ENCODE measurements at places on chromosomes 13 and 19. TPM values are rescaled to one million over a fixed set of nuclear protein-coding genes. Genes with fewer than 3 reads are reported as not detected.

The NCAN gene
- not detected for total RNA-seq

The MIER2 gene
- 4.1 TPM for total RNA-seq

The SKA3 gene
- 0.79 TPM for total RNA-seq

The SLC5A5 gene
- total RNA-seq = not detected

The SLAIN1 gene
- total RNA-seq = 5.5 TPM

The LILRA2 gene
- total RNA-seq = 1.4 TPM

The SH3GL1 gene
- 25.1 TPM for total RNA-seq

The OR7D2 gene
- total RNA-seq = 0.09 TPM

The PSG3 gene
- total RNA-seq = not detected

The FBXW9 gene
- total RNA-seq = 2.6 TPM

The S1PR5 gene
- total RNA-seq = 0.21 TPM

The RASL11A gene
- total RNA-seq = 7.0 TPM

DNA sequence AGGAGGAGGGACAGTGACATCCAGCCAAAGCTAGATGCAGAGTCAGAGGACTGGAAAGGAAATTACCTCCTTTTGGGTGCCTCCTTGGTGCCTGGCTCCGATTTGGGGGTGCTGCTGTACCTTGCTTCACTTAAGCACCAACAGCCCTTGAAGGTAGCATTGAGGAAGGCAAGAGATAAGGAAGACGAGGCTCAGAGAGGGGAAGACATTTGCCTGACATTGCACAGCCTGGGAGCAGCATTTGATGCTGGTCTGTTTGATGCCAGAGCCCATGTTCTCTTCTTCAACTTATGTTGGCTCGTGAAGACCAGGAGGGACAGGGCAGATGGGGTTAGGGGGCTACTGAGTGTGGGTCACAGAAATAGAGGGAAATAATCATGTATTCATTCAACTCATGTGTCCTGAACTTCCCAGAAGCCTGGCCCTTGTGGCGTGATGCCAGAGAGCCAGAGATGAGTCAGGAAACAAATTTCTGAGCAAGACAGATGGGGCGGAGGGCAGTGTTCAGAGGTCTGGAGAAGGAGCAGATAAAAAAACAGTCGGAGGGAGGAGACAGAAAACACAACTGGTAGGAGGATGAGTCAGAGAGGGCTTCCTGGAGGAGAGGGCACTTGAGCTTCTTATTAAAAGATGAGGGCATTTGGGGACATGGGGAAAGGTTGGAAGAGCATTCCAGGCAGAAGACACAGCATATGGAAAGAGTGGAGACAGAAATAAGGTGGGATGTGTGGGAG lies 3.0 kb upstream of the C19orf81 start:
- H3K36me3 ChIP-seq = no peaks in the 10 kb centered on the region
- H3K4me3 ChIP-seq = no peak overlapping the region
- H3K27ac ChIP-seq = no peak overlapping the region
- H3K27me3 ChIP-seq = no peaks in the 10 kb centered on the region

DNA sequence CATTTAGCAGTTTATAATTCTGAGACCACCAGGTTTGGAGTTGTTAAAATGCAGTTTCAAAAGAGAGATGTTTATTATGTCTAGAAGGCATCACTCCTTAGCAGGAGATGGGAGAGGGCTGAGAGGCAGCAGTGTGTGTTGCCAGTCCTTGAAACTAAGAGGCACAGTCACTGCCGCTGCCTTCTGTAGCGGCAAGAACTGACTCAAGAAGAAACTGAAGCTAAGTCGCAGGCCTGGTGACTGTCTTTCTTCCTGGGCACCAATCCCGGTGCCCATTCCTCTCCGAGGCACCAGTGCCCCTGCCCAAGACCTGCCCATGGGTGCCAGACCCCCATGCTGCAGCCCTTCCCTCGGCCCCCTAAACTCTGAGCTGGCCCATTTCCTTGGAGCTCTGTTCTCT lies 20.1 kb downstream of the N4BP2L1 start:
- peaks cover 24% of the 10 kb centered on the region for H3K4me1 ChIP-seq
- H3K4me3 ChIP-seq = no peak overlapping the region
- no peak for DNase-seq
- H3K27ac ChIP-seq = no peak overlapping the region
- no peaks in the 10 kb centered on the region for H3K27me3 ChIP-seq

DNA sequence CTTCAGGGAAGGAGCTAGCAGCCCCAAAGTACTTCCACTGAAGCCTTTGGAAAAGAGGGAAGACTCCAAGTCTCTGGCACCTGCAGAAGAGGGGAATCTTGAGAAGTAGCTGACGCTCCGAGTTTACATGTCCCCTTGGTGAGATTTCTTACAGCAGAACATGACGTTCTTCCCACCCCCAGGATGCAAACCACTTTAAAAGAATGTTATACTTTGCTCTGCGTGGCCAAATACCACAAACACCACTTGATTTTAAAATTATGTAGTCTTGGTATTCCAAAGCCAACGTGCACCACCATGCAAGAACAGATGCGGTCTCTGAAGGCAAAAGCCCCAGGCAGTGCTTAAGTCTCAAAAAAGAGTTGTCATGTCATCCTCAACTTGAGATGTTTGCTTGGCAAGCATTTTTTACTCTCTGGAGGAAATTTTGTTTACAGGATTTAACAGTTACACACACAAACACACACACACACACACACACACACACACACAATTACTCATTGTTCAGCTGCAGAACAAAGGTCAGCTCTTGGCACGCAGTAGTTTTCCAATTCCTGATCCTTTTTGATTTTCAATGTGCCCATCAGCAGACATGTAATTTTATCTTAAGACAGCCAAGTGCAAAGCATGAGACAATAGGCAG lies 106.1 kb downstream of the RGCC start:
- no peak overlapping the region for H3K4me3 ChIP-seq
- no peak overlapping the region for H3K27ac ChIP-seq
- no peaks in the 10 kb centered on the region for H3K36me3 ChIP-seq

GRCh38 chr13:32299893-32300292 lies 15.3 kb downstream of the ZAR1L start:
- H3K27ac ChIP-seq = no peak overlapping the region
- no peak for DNase-seq
- peaks cover 10% of the 10 kb centered on the region for H3K4me1 ChIP-seq
- H3K4me3 ChIP-seq = no peak overlapping the region
- H3K27me3 ChIP-seq = no peaks in the 10 kb centered on the region

DNA sequence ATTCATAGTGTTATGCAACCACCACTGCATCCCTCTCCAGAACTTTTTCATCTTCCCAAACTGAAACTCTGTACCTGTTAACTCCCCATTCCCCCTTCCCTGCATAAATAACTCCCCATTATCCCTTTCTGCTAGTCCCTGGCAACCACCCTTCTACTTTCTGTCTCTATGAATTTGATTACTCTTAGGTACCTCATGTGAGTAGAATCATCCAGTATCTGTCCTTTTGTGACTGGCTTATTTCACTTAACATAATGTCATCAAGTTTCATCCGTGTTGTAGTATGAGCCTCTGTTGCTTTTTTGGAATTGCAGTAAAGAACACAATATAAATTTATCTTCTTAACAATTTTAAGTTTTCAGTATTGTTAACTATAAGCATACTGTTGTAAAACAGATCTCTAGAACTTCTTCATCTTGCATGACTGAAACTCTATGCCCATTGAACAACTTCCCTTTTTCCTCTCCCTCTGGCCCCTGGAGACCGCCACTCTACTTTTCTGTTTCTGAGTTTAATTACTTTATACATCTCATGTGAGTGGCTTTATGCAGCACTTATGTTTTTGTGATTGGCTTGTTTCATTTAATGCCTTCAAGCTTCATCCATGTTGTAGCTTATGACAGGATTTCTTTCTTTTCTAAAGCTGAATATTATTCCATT lies 87.3 kb upstream of the ABCC4 start:
- no peaks in the 10 kb centered on the region for H3K27me3 ChIP-seq
- no peaks in the 10 kb centered on the region for H3K36me3 ChIP-seq
- DNase-seq = no peak

- H3K4me3 ChIP-seq = no peak overlapping the region
- no peaks in the 10 kb centered on the region for H3K4me1 ChIP-seq
- DNase-seq = no peak
- H3K27me3 ChIP-seq = no peaks in the 10 kb centered on the region
These were observed 168.9 kb downstream of the FLT1 start for GRCh38 chr13:28326056-28326455.

- no peak overlapping the region for H3K27ac ChIP-seq
- no peak overlapping the region for H3K4me3 ChIP-seq
- no peak for DNase-seq
- no peaks in the 10 kb centered on the region for H3K36me3 ChIP-seq
- no peaks in the 10 kb centered on the region for H3K27me3 ChIP-seq
- H3K4me1 ChIP-seq = no peaks in the 10 kb centered on the region
These were observed 24.8 kb downstream of the WDR62 start for GRCh38 chr19:36079389-36079945.

- no peak for DNase-seq
- H3K27me3 ChIP-seq = peaks cover 4% of the 10 kb centered on the region
- H3K4me1 ChIP-seq = no peaks in the 10 kb centered on the region
- H3K4me3 ChIP-seq = no peak overlapping the region
- no peak overlapping the region for H3K27ac ChIP-seq
These were observed 12.8 kb downstream of the SHISA2 start for GRCh38 chr13:26038931-26039475.

DNA sequence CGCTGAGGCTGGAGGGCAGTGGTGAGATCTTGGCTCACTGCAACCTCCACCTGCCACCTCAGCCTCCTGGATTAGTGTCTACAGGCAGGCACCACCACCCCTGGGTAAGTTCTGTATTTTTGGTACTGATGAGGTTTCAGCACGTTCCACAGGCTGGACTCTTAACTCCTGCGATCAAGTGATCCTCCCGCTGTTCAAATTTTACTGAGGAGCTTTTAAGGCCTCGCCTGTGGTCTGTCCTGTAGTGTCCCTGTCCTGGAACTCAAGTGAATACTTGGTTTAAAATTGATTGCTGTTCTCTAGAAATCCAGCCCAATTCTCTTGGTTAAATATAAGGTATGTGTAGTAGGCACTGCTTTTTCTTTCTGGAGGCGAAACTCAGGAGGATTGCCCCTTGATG lies 65.2 kb downstream of the DPRX start:
- no peaks in the 10 kb centered on the region for H3K27me3 ChIP-seq
- H3K4me1 ChIP-seq = no peaks in the 10 kb centered on the region
- no peak for DNase-seq
- no peak overlapping the region for H3K4me3 ChIP-seq
- no peak overlapping the region for H3K27ac ChIP-seq

DNA sequence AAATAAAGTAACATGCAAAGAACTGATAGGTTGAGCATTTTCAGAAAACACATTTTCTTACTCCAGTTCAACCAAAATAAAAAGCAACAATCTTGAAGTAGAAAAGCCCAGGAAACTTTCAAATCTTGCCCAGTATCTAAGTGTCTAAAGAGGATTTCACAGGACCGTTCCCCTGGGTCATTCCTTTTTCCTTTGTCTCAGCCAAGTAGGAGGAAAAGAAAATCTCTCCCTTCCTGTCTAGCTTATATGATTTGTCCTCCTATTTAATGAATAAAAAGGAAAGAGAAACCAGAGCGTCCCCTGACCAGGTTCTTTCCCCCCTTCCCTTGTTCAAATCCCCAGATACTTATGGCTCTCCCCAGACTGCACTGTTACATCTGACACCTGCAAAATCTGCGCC lies 248.0 kb downstream of the KCTD12 start:
- H3K4me1 ChIP-seq = no peaks in the 10 kb centered on the region
- no peaks in the 10 kb centered on the region for H3K27me3 ChIP-seq
- no peaks in the 10 kb centered on the region for H3K36me3 ChIP-seq
- no peak overlapping the region for H3K4me3 ChIP-seq

- H3K27ac ChIP-seq = peak overlapping the region; percentile 22
- H3K36me3 ChIP-seq = no peaks in the 10 kb centered on the region
- no peaks in the 10 kb centered on the region for H3K4me1 ChIP-seq
- DNase-seq = no peak
- H3K27me3 ChIP-seq = no peaks in the 10 kb centered on the region
- H3K4me3 ChIP-seq = no peak overlapping the region
These were observed 90.6 kb downstream of the PCDH9 start for GRCh38 chr13:67139551-67139950.

DNA sequence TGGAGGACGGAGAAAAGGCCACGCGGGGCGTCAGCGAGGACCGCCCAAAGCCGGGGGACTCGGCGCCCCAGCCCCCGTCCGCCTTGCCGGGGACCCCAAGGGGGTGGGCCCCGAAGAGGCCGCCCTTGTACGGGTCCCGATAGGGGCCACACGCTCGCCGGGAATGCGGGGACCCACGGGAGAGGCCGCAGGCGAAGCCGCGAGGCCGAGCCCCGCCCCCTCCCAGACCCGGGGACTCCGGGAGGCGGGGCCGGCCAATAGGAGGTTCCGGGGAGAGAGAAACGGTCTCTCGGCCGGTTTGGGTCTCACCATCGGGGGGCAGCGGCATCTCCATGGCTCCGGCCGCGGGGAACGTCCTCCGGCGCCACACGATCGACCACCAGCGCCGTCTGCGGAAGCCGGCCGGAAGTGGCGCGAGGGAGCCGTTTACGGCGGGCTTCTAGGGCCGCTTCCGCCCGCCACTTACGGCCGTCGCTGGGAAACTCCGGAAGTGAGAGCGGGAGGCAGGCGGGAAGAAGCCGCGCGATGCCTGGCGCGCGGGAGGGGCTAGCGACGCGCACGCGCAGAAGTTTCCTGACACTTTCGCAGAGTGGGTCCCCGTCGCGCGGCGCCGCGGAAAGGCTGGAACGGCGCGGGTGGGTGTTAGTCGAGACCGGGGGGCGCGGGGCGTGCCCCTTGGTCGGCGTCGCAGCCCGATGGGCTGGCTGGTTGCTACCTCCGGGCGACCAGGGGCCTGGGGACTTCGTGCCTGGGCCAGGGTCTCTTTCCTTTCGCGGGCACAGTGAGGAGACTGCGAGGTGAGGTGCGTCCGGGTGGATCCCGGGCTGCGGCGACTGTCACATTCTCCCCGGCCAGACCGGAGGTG lies at the start of gene CHERP:
CHERP (minus strand) TSS at position 393 of the 865 bp plus-strand sequence; CDS start at position 334, 59 bp downstream.
- H3K27me3 ChIP-seq = no peaks in the 10 kb centered on the region
- peak; percentile 96 for DNase-seq
- peak within 1 kb of the TSS; percentile 79 for H3K27ac ChIP-seq
- H3K4me1 ChIP-seq = no peaks in the 10 kb centered on the region

DNA sequence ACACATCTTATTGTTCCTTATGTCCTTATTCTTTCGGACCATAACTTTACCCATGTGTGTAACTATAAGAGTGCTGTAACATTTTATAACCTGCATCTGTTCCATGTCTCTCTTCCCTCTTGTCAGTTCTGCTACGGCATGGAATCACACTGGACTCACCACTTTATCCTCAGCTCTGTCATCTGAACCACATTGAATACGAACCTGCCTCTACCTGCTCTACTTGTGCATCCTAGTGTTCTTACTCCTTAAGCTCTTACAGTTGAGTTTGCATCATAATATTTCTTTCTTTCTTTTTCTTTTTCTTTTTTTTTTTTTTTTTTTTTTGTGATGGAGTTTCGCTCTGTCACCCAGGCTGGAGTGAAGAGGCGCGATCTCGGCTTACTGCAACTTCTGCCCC lies 180.9 kb downstream of the GPC5 start:
- no peak overlapping the region for H3K27ac ChIP-seq
- H3K4me1 ChIP-seq = no peaks in the 10 kb centered on the region
- H3K27me3 ChIP-seq = no peaks in the 10 kb centered on the region

- no peak for DNase-seq
- no peak overlapping the region for H3K27ac ChIP-seq
- H3K36me3 ChIP-seq = no peaks in the 10 kb centered on the region
- no peaks in the 10 kb centered on the region for H3K27me3 ChIP-seq
These were observed 413.7 kb downstream of the DCT start for GRCh38 chr13:94065741-94066140.

GRCh38 chr19:29644210-29644609 lies 21.1 kb upstream of the PLEKHF1 start:
- no peak for DNase-seq
- no peaks in the 10 kb centered on the region for H3K36me3 ChIP-seq
- H3K4me3 ChIP-seq = no peak overlapping the region
- no peak overlapping the region for H3K27ac ChIP-seq

Data from right lobe of liver (tissue), 6 donors.